Fibroblast of the conjunctiva (primary cell): ENCODE measurements at places on chromosomes 2 and 18.

DNA sequence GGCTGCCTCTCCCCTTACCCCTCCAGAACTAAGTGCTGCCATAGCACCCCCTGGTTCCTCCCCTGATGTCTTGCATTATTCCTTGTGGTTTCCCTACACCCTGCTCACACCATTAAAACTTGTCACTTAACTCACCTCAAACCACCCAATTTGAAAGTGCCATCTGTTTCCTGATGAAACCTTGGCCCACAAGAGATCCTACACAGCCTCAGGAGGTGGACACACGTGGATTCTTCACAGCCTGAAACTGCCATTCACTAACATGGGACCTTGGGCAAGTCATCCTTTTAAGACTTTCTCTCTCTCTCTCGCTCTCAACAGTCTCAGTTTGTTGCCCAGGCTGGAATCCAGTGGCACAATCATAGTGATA is 27.5 kb upstream of the FAM124B start:
- no peak for DNase-seq

DNA sequence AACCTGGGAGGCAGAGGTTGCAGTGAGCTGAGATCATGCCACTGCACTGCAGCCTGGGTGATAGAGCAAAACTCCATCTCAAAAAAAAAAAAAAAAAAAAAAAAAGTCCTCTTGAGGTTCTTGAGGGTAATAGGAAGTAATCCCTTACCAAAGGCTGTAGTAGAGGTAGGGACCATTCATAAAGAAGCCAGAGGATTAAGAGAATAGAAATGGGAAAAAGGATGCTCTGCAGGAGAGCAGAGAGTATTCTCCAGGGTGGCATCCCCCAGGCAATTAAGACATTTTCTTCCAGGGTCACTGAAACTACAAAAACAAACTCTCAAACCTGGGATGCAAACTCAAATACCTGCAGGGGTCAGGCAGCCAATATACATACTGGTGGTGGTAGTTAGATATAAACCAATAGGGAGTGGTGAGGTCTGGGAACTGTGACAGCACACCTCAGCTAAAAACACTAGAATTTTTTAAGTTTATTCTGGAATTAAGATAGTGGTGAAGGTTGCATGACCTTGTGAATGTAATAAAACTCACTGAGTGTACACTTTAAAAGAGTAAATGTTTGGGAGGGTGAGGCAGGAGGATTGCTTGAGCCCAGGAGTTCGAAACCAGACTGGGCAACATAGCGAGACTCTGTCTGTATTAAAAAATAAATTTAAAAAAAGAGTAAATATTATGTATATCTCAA is 24.7 kb downstream of the RAPH1 start:
- no peak for DNase-seq

- DNase-seq = no peak
Observed at GRCh38 chr2:72840066-72840465, 14.2 kb upstream of the EXOC6B start.

DNA sequence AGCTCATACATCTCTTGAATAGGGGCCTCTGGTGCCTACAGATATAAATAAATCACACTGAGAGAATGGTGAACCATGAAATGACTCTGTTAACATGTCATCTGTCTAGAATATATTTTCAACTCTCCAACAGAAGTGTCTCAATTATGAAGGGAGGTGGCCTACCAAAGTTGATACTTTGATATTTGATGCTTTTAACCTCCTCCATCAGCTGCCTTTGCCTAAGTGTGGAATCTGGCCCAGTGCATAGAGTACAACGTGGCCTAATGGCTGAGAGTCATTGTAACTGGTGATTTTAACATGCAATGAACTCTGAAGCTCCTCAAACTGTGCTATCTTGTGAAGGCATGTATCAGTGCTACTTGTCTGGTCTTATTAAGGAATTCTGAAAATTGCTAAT is 93.4 kb downstream of the MYO3B start:
- DNase-seq = no peak

- no peak for DNase-seq
Observed at GRCh38 chr2:47195148-47195547, 40.0 kb upstream of the STPG4 start.

DNA sequence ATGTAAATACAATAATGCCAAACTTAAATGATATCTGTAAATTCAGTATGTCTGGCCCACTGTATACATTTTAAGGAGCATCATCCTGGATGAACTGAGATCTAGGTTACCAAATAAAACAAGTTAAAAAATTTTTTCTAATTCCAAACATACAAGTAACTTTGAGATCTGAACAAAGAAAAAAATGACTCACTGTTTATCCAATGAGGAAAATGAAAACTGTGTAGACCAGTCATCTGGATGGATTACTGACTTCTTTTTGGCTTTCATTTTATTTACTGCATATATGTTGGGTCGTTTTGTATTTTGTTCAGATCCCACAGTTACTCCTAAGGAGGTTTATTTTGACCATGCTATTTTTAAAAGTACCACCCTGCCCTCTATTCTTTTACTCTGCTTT is 189.8 kb downstream of the RBM43 start:
- no peak for DNase-seq

GRCh38 chr2:172806493-172806892 is 70.8 kb downstream of the RAPGEF4 start:
- DNase-seq = peak; percentile 37

- DNase-seq = peak; percentile 26
Observed at GRCh38 chr2:203688798-203689197, 17.6 kb upstream of the CD28 start.

GRCh38 chr18:22813648-22814328 is 119.3 kb upstream of the RBBP8 start:
- DNase-seq = no peak
